Hepatic stellate cell (primary cell): ENCODE measurements at places on chromosomes 7 and 10.

- DNase-seq: no peak
These were observed 32.1 kb downstream of the EN2 start for GRCh38 chr7:155489862-155490696.

DNA sequence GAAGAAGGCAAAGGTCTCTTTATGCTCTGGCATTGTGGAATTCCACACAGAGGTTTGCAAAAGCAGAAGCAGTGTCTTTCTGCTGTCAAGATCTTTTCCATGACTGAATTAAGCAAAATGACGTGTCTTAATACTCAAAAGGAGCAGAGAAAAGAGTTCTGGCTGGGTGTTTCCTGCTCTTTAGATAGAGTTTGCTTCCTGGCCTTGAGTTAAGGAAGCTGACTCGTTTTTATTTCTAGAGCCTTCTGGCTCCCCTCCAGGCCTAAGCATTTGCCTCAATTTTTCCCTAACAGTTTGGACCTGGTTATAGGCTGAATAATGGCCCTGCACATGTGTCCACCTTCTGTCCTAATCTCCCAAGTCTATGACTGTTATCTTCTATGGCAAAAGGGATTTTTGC lies 21.6 kb downstream of the TAS2R41 start:
- DNase-seq: no peak

DNA sequence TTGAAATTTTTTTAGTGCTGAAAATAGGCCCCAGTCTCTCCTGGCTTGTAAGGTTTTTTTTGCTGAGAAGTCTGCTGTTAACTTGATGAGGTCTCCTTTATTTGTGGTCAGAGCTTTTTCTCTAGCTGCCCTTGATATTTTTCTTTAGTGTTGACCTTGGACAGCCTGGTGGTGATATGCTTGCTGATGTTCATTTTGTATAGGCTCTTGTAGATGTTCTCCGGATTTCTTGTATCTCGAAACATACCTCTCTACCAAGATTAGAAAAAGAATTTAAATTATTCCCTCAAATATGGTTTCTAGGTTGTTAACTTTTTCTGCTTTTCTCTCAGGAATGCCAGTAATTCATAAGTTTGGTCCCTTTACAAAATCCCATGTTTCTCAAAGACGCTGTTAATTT lies 102.3 kb downstream of the TWIST1 start:
- DNase-seq: no peak

GRCh38 chr10:14356921-14357320 lies 26.2 kb upstream of the FRMD4A start:
- DNase-seq: no peak

GRCh38 chr7:147033641-147034040 lies 917.0 kb downstream of the CNTNAP2 start:
- DNase-seq: no peak

DNA sequence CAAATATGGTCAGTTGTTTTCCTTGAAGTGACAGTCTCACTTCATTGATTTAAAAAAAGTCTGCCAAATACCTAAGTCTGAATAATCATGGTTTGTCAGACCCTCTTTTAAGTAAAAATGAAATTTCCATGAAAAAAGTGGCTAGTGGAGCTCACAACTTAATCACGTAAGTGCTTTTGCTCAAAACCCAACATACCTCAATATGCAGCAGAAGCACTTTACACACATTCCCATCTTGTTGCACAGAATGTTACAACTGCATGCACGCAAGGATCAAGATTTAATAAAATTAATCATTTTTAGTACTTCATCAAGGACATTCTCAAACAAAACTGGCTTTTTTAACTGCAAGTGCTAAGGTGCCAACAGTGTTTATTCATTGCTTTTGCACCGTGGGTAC lies 21.6 kb downstream of the EZH2 start:
- DNase-seq: no peak
